ENCODE measurements at places on chromosomes 2 and 18. TPM values are rescaled to one million over a fixed set of nuclear protein-coding genes. Genes with fewer than 3 reads are reported as not detected.

- no peak for DNase-seq
These were observed at the start of gene ACADL for GRCh38 chr2:210224941-210225672. Gene ACADL, minus strand, starts transcription at chr2:210225447. Its CDS starts 184 bp downstream, at chr2:210225263.

DNA sequence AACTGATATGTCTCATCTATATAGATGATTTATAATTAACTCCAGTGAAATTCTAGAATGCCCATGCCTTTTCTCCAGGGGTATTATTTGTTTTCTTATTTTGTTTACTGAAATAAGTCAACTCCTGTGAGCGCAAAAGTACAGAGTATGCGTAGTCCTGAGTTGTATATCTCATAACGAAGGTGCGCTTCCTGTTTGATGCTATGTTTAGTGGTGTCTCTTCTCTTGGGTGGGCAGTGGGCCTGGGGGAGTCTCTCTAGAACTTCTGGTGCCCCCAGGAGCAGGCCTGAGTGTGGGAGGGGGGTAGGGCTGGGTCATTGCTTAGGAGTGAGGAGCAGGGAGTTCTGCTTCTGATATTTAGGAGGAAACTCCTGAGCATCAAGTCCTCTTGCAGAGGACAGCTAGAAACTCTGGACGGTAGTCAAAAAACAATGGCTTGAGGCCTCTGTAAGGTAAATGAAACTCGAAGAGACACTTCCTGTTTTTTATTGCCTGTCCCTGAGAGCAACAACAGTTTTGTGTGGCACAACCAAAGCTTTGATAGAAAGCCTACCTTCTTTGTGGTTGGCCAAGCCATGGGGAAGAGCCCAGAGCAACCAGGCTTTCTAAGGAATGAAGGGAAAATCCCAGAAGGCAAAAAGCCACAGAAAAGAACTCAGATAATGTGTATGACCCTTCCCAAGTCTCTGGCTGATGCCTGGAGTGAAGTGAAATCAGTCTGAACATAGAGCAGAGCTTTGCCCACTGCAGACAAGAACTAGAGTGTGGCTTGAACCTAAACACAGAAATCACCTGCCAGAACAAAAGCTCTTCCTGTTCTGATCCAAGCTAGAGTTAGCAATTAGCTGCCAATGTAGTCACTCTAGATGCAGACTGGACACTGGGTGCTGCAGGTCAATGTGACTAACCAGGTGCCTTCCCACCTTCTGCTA lies 8.5 kb upstream of the SP140L start:
- DNase-seq = no peak

Gene FAM228A
- total RNA-seq = 3.9 TPM

GRCh38 chr2:12060886-12061285 lies 314.5 kb downstream of the LPIN1 start:
- no peak for DNase-seq

Gene TCF4
- total RNA-seq = 1,429 TPM

Measured in occipital lobe (tissue), 3 donors.